Foreskin keratinocyte (primary cell): ENCODE measurements at places on chromosomes 11 and 22. TPM values are rescaled to one million over a fixed set of nuclear protein-coding genes. Genes with fewer than 3 reads are reported as not detected.

Gene MOGAT2
- total RNA-seq: not detected in 2 replicates

Gene SLCO2B1
- total RNA-seq: not detected in 2 replicates

Gene OLFML1
- not detected in 2 replicates for total RNA-seq

Gene CLDN5
- total RNA-seq: not detected in 2 replicates

Gene RGL4
- total RNA-seq: not detected in 2 replicates

Gene OR9I1
- total RNA-seq: not detected in 2 replicates

Gene CDCA5
- 37.4 and 42.8 TPM in 2 replicates for total RNA-seq

Gene KRTAP5-11
- not detected in 2 replicates for total RNA-seq

Gene OR52E8
- total RNA-seq: not detected in 2 replicates

Gene ASCL3
- total RNA-seq: not detected in 2 replicates

Gene PKP3
- total RNA-seq: 148 and 170 TPM in 2 replicates

Gene MAJIN
- 0.04 TPM in 1 of 2 replicates, not detected in the other for total RNA-seq

Gene PANX2
- total RNA-seq: 0.53 and 1.0 TPM in 2 replicates

Gene CDKN1C
- 2.4 and 3.2 TPM in 2 replicates for total RNA-seq

Gene IGF2
- total RNA-seq: under 0.01 and 0.14 TPM in 2 replicates

Gene ACR
- total RNA-seq: not detected in 2 replicates

Gene PTPRJ
- total RNA-seq: 0.92 and 2.0 TPM in 2 replicates

Gene OR51B5
- total RNA-seq: not detected in 2 replicates

Gene CYP2D6
- total RNA-seq: 0.61 and 0.71 TPM in 2 replicates

Gene DNAJB7
- not detected in 2 replicates for total RNA-seq

Gene PRODH
- total RNA-seq: 0.63 and 2.8 TPM in 2 replicates

Gene ZNF280A
- total RNA-seq: not detected in 2 replicates
